ENCODE measurements at places on chromosomes 16 and 17.

DNA sequence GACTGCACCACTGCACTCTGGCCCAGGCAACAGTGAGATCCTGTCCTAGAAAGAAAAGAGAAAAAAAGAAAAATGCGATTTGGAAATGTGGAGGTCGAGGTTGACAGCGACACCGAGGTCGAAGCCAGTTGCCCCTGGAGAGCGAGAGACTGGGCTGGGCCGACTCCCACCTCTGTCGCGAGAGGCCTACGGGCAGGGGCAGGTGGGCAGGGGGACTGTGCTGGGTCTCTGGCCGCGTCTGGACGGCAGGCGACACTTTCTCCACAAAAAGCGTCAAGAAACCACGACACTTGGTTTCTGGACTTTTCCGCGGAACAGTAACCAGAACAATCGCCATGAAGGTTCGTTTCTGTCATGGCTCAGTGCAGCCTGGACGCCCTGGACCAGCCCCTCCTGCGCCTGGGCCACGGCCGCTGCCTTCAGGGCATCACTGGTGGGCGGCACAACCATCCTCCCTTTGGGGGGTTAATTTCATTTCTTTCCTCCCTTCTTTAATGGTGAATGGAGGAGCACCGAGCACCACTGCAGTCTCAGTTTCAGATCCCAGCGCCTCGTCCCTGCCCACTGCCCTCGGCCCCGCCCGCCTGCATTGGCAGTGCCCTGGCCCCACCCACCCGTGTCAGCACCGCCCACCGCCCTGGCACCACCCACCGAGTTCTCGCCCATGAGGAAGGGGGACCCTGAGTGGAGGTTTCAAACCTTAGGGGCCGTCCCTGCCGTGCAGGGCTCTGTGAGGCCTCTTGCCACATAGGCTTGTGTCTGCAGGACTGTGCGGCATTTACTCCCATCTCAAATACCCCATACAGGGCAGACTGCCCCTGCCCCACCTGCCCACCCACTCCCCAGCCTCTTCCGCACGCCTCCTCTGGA lies 18.5 kb upstream of the CDH15 start:
- DNase-seq: no peak

DNA sequence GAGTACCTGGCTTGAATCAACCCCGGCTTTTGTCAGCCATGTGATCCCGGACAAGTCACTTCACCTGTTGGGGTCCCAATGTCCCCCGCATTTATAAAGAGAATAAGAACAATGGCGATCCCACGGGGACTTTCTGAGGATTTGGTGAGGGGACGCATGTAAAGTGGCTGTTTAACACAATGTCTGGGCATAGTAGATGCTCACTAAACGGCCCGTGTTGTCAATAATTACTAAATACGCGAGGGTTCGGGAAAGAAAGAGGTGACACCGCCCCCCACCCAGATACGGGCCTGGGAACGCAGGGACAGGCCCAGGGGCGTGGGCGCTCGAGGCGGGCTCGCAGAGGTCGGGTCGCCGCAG lies 1.8 kb downstream of the SYNGR3 start:
- DNase-seq: no peak

DNA sequence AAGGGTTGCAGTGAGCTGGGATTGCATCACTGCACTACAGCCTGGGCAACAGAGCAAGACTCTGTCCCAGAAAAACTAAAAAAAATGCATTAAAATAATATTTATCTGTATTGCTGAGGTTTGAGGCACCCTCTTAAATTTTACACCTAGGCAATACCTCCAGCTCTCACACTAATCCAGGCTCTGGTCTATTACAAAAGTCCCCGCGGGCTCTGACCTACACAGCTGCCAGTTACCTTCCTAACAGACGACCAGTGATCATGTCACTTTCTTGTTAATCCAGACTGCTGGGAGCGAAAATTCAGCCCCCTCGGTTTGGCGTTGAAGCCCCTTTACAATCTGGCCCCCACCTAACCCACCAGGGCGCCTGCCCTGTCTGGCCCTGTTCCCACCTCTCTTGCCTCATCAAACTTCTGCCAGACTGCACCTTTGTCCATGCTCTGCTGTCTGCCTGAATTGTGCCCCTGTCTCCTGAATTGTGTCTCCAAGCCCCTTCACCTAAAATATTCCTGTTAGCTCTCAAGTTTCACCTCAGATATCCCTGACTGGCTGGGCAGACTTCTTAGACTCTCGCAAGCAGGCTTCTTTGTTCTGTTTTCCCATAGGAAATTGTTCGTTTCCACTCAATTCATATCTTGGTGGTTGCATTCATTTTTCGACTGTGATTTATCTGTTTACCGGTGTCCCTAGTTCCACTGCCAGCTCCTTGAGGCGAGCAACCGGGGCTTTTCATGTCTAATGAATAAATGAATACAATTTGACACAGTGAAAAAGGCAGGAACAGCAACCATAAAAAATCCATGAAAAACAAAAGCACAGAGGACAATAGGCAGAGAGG lies 65.9 kb downstream of the PITPNC1 start:
- DNase-seq: no peak

- DNase-seq: no peak
Observed at GRCh38 chr16:65406933-65407332, 285.1 kb upstream of the CDH11 start.

GRCh38 chr17:77618173-77618572 lies 340.3 kb upstream of the TNRC6C start:
- DNase-seq: no peak

DNA sequence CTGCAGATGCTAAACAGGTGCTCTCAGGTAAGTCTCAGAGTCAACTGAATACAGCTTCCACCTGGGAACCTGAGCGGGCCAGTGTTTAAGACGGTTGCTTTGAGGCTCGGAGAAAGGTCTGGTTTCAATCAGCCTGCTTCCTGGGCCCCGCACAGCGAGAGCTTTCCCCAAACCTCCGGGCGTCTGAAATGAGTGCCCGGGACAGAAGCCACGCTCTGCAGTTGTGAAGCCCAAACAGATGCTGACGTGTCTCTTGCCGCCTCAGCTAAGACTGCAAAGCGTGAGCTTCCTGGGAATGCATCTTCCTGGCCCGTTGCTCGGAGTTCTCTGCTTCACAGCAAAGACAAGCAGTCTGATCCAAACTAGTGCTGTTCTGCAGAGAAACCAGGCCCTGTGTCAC lies 36.7 kb downstream of the PLXDC1 start:
- DNase-seq: no peak

DNA sequence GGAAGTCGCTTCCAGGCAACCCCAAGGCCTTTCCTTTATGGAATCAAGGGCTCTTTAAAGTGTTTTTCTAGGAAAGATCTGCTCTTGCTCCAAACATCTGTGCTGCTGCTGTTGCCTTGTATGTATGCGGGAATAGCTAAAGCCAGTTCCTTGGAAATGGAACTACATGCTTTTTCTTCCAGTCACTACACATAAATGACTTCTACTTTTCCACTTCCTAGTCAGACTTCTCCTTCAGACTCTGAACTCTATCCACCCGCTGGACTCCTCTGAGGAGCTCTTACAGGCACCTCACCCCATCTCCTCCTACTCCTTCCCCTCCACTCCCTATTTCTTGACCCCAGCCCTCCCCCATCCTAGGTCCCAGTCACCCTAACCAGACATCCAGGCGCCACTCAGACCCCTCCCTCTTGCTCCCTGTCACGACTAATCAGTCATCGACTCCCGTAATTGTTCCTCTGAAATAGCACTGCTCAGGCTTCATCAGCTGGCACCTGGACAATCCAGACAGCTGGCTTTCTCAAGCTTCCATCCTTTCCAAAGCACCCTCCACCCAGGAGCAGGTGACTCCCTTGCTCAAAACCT lies 15.0 kb upstream of the PEMT start:
- no peak for DNase-seq

GRCh38 chr16:57957673-57958392 lies 13.1 kb downstream of the CNGB1 start:
- no peak for DNase-seq

- DNase-seq: no peak
Observed at GRCh38 chr17:44673893-44674292, 15.7 kb downstream of the CCDC43 start.

- DNase-seq: no peak
Observed at GRCh38 chr17:50045154-50045553, 10.8 kb upstream of the ITGA3 start.

- DNase-seq: no peak
Observed at GRCh38 chr16:80317116-80317515, 223.7 kb upstream of the DYNLRB2 start.

GRCh38 chr17:36578671-36579070 lies 13.0 kb upstream of the DHRS11 start:
- no peak for DNase-seq

GRCh38 chr17:12622726-12623125 lies 43.0 kb upstream of the MYOCD start:
- DNase-seq: no peak

GRCh38 chr17:66652840-66653507 lies 181.9 kb upstream of the CACNG5 start:
- no peak for DNase-seq

DNA sequence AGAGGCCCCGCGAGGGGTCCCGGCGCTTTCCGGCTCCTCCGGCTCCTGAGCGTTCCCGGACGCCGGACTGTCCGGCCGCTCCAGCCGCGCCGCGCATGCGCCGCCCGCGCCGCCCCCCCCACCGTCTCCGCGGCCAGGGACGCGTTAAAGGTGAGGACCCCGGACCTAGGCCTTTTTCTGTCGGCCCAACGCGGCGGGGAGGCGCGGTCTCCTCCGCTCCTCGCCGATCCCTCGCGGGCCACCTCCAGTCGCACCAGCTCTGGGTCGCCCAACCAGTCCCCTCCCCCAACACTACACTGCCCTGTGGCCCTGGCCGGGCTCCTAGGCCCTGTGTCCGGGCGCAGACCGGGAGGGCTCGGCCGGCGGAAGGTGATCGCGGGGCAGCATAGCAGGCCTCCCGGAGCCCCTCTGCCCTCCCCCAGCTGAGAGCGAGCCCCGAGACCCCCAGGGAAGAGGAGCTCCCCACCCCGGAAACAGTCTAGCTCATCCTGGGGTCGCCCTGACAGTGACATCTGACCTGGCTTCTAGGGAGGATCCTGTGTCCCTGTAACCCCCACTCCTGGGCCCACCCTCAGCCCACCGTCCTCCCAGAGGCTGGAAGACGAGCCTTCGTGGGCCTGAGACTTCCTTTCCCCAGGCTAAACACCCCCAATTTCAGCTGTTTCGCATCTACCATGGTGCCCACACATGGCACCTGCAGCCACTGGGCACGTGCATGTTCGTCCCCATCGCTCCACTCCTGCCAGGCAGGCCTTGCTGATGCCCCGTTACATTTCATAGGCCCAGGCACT lies 14.7 kb upstream of the BCAR1 start:
- no peak for DNase-seq

GRCh38 chr16:56551796-56552738 lies 12.8 kb upstream of the MT4 start:
- DNase-seq: no peak

GRCh38 chr17:79911430-79912399 lies 72.5 kb upstream of the CBX4 start:
- DNase-seq: no peak

GRCh38 chr16:12529582-12529981 lies 274.1 kb downstream of the CPPED1 start:
- DNase-seq: no peak

DNA sequence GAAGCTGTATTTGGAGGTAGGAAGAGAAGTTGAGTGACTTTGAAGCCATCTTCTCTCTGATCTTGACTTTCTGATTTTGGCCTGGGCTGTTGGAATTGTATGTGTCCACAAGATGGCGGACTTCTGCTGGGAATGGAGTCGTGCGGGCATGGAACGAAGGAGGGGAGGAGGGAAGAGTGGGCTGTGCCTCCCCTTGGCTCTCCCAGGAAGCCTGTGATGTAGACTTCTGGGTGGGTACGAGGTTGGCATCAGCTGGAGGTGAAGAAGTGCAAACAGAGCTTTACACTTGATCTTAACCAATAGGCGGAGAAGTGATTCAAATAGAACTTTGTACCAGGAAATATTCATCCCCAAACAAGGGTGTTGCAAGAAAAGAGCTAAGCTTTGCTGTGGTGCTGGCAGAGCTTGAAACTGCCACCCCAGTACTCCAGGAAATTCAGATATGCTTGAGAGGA lies 7.4 kb upstream of the TMEM220 start:
- DNase-seq: no peak

DNA sequence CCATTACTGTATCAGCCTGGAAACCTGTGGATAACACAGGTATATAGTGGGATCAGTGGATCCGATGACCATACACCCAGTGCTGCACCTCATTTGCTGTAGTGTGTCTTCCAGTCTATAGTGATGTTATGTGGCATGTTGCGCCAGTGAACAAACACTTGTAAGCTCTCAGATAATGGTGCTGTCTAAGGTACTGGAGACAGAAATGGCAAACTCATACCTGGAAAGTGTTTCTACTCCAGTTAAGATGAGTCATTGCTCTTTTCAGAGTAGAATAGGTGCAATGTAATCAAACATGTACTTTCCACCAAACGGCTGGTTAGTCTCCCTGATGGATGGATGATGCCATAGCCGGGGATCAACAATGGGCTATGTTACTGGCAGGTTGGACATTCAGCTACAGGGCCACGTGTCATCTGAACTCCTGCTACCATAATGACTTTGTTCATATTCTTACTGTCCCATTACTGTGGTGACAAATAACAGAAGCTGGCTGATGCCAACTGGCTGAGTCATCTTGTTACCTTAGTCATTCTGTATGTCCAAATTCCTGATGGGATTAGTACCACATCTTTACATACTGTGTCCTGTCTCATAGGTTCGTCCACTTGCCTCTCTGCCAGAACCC lies 6.3 kb downstream of the CCL11 start:
- DNase-seq: no peak

DNA sequence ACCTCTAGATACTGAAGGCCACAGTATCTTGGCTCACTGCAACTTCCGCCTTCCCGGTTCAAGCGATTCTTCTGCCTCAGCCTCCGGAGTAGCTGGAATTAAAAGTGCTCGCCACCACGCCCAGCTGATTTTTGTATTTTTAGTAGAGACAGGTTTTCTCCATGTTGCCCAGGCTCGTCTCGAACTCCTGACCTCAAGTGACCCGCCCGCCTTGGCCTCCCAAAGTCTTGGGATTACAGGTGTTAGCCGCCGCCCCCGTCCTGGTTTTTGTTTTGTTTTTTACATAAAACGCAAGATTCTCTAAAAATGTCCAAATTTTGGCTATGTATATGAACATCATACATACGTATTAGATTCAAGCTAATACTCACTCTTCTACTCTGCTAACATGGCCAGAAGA lies 2.0 kb upstream of the GGNBP2 start:
- no peak for DNase-seq

DNA sequence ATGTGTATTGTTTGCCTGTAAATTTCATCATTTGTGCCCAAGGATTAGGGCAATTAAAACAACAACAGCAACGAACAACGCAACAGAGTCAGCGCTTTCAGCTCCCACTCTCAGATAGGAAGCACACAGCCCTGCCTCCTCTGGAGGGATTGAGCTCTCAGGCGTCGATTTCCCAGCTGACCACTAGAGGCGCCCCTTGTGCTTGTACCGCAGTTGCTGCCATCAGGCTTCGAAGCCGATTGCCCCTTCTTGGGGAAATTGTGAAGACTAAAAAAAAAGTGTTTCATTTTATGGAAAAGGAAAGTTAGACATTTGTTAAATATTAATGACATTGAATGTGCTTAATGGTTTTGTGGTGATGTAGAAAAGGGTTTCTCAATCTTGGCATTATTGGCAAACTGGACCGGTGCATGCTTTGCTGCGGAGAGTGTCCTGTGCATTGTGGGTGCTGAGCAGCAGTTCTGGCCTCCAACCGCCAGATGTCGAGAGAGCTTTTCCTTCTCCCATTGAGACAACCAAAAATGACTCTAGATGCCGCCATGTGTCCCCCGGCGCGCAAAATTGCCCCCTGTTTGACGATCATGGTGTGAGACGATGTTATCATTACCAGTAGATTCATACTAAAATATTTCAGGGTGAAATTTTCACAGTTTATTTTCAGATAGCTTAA lies 650.4 kb upstream of the RBFOX1 start:
- DNase-seq: no peak

GRCh38 chr16:79204486-79204885 lies 396.1 kb downstream of the MAF start:
- no peak for DNase-seq

- no peak for DNase-seq
Observed at GRCh38 chr17:4584917-4585637, 748 bp downstream of the SMTNL2 start.

Data from activated T-helper 1 cell treated with anti-CD3 and anti-CD28 coated beads, Interleukin-2, amount 50 U/mL, for 16 hours (primary cell).